ENCODE measurements at places on chromosomes 4 and X.

DNA sequence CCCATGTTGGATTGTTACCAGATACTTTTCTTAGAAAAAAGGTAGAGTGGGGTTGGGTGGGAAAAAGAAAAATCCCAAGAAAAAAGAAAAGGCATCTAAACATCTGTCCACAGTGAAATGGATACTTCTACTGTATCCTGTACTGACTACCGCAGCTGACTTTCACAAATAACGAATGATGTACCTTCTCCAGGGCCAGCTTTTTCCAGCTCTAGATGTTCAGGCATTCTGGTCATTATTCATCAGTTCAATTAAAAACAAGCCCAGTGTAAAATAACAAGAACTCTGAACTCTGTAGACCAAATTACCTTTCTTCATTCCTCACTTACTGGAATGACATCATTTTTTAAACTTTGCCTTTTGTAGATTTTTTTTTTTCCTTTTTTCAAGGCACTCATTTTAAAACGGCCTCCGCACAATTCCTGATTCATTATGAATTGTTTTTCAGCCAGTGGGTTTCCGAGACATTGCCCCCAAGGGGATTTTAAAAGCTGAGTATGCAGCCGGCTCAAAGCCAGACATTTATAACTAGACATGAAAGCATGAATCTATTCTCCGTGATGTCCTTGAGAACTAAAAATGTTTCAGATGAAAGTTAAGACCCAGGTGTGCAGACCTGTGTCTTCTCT, 113.5 kb downstream of the PRKX start:
- DNase-seq: no peak

DNA sequence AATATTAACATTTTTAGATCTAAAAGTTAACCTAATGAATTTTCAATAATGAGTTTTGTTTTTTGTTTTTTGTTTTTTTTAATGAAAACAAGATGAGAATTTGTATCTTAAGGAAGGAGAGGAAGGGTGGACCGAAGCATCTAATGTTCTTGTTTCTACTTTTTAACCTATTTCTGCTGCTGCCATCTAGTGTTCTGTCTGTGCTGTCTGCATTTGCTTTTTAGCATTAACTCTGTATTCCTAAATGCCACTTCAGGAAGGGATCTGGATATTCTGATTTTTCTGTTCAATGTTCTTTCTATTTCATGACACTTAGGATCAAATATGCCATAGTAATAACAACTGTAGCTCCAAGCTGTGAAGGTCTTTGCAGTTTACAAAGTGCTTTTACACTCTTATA, 161.7 kb downstream of the BRWD3 start:
- no peak for DNase-seq

DNA sequence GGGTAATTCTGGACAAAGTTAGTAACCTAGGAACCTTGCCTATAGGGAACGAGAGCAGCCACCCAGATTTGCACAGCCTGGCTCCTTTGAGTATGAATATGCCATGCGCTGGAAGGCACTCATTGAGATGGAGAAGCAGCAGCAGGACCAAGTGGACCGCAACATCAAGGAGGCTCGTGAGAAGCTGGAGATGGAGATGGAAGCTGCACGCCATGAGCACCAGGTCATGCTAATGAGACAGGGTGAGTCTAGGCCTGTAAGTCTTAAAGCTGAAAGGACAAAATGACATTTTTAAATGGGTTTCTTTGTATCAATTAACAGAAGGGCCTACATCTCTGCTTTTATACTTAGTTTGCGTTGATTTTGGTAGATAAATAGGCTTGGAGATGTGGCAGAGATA, 4.7 kb upstream of the ITGB1BP2 start:
- no peak for DNase-seq

DNA sequence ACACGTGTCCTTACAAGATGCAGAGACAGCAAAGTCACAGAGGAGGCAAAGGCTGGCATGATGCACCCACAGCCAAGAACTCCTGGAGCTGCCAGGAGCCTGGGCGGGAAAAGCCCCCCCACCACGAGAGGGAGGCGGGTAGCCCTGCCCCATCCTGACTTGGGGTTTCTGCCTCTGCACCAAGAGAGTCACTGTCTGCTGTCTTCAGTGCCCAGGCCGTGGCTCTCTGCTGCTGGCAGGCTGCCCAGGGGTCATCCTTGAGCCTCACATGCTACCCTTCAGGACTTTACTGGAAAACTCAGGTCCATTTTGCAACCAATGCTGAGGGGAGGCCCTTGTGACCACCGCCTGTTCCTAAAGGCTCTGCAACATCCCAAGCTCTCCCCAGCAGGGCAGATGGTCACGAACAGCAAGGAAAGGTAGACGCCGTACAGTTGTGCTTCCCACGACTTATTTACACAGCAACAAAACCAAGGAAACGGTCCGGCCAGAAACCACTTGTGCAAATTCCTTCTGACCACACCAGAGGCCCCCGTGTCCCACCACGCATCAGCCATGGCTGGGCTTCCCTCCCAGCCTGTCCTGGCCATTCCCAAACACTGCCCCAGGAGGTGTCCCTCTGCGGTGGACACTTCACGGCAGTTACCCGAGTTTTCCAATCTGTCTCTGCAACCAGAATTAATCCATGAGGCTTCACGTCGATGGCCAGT, 56.9 kb downstream of the ACOX3 start:
- no peak for DNase-seq

- no peak for DNase-seq
These were observed 14.9 kb downstream of the ARHGAP36 start for GRCh38 chrX:131072871-131073571.

- no peak for DNase-seq
These were observed 35.7 kb downstream of the ACE2 start for GRCh38 chrX:15564981-15565579.

DNA sequence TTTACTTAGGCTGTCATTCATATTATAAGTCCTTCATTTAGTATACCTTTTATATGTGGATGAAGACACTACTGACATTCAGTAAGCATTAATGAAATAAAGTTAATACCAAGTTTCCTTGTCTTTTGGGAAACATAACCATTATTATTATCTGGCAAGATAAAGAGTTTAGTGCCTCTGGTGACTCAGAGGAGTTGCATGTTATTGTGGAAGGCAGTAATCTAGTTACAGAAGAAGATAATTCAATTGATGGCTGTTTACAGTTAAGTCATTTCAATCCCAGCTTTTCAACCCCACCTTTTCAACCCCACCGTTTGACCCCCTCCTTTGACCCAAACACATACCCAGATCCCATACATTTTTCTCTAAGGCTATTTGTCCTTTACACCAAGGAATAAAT, 143.8 kb downstream of the FANCB start:
- DNase-seq: no peak

DNA sequence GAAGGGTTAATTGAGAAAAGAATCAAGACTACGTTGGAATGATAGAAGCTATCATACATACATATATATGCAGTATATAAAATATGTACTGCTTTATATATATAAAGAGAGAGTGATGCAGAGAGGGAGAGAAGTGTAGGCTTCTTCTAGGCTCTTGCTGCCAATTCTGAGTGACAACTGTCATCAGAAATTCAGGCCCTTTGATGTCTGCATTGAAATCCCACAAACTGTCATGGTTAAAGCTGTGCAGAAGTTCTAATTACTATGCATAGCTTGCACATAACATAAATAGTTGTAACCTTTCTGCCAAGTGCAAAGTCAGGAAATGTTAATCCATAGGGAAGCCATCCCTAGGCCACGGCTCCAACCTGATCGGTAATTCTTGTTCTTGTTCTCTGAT, 251.0 kb downstream of the STIM2 start:
- no peak for DNase-seq

DNA sequence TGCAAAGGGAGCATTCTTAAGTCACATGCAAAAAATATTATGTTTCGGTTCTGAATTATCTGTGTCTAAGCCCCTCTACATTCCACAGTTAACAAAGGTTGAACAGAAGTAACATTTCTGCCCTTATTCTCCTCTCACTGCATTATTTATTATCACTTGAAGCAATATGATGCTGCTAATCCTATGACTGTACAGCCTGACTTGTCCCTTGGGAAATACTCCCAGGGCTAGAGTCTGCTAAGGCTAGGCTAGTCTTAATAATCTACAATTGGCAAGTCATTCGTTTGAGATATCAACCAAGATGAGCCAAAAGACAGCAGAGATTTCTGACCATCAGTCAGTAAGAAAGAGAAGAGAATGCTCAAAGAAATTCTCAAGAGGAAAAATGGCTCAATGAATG, 226.9 kb upstream of the HCCS start:
- DNase-seq: no peak

DNA sequence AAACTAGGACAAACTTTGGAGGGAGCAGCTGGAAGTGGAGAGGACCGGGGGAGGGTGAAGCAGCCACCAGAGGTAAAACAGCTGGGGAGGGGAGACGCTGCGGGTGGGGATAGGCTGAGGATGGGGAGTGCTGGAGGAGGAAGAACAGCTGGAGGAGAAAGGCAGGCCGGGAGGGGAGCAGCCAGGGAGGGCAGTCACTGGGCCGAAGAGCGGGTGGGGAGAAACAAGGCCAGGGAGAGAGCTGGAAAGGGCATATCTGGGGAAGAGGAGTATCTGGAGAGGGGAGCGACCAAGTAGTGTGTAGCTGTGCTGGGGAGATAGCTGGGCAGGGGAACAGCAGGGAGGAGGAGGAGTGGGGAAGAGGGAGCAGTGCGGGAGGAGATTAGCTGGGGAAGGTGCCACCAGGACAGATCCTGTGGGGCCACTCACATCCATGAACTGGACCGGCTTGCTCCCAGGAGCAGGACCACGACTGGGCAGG, 2.7 kb downstream of the SLC38A5 start:
- no peak for DNase-seq

GRCh38 chrX:19682712-19683331, 167.5 kb upstream of the MAP3K15 start:
- no peak for DNase-seq

DNA sequence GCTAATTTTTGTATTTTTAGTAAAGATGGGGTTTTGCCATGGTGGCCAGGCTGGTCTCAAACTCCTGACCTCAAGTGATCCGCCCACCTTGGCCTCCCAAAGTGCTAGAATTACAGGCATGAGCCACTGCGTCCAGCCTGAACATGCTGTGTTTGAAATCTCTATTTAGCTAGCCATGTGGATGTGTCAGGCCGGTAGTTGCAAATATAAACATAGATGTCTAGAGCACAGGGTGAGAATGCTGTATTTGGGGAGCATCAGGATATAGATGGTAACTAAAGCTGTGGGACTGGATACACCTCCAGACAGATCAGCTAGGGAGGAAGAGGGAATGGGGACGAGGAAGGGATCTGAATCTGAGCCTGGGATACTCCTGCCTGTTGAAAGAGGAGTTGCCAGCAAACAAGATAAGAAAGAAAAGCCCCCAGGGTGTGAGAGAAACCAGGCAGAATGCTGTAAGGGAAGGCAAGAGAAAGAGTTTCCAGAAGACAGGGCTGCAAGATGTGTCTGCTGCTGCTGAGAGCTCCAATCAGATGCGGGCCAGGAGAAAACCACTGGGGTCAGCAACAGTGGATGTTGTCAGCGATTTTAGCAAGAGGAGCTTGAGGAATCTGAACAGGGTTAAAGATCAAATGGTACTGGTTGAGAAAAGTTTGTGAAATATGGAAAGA, 177.4 kb downstream of the PALLD start:
- DNase-seq: no peak

DNA sequence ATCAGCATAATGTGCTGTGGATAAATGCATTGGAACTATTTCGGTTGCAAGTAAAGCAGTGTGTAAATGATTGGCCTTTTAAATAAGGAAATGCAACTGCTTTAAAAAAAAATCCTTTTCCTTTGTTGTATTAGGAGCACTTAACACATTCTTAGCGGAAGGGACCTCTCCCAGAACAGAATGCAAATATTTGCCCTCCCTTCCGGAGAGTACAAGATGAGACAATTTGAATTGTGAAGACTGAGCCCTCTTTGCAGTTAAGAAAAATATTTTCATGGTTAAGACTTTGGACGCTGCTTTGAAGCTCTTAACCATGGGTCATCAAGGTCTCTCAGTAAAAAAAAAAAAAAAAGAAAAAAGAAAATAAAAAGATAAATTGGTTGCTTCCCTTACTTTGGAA, 9.5 kb upstream of the NOX1 start:
- no peak for DNase-seq

DNA sequence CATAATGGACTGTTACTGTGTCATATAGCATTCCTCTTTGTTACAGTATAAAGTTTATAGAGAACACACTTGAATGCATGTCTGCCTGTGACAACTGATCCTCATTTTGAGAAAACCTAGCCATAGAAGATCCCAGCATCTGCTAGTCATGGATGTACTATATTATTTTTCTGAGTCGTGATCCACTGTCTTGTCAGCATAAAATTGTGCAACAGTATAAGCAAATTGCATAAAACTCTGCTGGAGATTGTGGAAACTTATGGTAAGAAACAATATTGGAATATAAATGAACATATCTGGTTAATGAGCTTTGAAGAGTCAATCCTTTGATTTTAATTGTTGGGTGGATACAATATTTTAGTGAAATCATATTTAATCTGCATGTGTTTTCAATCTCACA, 3.6 kb downstream of the NEIL3 start:
- DNase-seq: no peak

DNA sequence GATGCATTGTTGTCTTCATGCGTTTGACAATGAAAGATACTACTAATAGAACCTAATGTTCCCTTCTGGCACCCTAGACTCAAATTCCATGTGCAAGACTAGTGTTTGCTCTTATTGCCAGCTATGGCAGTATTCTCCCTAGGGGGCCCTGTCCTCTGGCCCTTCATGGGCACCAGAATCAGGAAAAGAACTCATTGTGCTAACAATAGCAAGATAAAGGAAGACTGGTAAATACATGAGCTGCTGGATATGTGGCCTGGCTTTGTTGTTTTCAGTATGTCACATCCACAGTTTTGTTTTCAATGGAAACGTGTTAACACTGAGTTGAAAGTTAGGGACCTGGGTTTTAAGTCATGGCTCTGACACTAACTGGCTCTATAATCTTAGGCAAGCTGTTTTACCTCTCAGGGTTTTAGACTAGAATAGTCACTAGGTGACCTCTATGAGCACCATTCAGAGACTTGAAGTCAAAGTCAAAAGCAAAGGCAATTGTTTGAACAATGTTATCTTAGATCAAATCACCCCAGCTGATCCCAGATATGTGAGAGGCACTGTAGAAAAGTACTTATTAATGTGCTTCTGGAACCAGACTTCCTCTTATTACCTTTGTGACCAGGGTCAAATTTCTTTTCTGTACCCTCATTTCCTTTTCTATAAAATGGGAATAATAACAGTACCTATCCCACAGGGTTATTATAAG, 253.7 kb upstream of the DIAPH2 start:
- no peak for DNase-seq

GRCh38 chr4:14182148-14182547, 554.6 kb upstream of the BOD1L1 start:
- DNase-seq: no peak

DNA sequence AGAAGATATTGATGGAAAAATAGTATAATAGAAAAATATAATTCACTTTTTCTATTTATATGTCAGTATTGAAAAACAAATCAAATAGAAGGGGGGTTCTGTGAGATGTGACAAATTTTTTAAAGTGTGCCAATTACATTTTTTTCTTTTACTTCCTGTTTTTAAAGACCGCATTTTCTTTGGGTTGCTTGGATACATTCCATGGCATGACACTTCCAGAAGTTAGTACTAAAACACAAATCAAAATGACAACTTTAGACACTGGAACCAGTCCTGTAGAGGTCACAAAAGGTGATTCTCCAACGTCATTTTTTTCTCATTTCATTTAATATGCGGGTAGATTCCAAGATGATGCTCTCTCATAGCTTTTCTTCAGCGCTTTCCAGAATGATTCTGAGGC, 116.2 kb upstream of the GNPDA2 start:
- no peak for DNase-seq

- no peak for DNase-seq
These were observed 29.9 kb upstream of the SOWAHD start for GRCh38 chrX:119728487-119728886.

- DNase-seq: no peak
These were observed 28.5 kb downstream of the PHEX start for GRCh38 chrX:22060415-22061280.

GRCh38 chr4:3803946-3804345, 37.8 kb downstream of the ADRA2C start:
- no peak for DNase-seq

All from right renal cortex interstitium (tissue), 3 donors.